ENCODE measurements at places on chromosomes 6 and 20.

DNA sequence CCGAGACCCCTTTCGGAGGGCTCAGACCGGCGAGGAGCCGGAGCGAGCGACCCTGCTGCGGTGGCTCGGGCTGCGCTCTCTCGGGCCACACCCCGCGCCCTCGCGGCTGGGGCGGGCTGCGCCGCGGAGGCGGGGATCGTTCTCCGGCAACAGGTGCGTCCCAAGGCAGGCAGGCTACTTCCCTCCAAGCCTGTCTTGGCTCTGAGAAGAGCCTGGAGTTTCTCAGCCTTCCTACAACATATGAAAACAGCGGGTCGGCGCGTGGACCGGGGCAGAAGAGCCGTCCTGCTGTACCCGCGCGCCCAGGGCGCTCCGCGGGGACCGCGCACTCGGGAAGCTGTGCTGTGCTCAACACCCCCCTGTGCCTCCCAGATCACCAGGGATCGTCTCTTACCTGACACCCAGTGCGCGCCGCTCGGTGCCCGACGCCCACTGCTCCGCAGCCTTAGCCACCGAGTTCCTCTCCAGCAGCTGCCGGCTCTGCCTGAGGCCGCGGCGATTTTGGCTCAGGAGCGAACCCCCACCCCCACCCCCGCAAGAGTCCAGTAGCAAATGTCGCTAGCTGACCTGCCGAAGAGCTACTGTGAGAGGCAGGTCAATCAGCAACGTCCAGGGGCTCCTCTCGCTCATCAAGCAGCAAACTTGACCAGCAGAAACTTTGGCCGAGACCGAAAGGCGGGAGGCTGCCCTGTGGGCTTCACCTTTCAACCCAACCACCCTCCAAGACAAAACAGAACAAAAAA, 3.7 kb upstream of the OLIG3 start:
- no peak for DNase-seq

GRCh38 chr20:47253872-47254271, 102.6 kb downstream of the ZMYND8 start:
- DNase-seq = no peak

DNA sequence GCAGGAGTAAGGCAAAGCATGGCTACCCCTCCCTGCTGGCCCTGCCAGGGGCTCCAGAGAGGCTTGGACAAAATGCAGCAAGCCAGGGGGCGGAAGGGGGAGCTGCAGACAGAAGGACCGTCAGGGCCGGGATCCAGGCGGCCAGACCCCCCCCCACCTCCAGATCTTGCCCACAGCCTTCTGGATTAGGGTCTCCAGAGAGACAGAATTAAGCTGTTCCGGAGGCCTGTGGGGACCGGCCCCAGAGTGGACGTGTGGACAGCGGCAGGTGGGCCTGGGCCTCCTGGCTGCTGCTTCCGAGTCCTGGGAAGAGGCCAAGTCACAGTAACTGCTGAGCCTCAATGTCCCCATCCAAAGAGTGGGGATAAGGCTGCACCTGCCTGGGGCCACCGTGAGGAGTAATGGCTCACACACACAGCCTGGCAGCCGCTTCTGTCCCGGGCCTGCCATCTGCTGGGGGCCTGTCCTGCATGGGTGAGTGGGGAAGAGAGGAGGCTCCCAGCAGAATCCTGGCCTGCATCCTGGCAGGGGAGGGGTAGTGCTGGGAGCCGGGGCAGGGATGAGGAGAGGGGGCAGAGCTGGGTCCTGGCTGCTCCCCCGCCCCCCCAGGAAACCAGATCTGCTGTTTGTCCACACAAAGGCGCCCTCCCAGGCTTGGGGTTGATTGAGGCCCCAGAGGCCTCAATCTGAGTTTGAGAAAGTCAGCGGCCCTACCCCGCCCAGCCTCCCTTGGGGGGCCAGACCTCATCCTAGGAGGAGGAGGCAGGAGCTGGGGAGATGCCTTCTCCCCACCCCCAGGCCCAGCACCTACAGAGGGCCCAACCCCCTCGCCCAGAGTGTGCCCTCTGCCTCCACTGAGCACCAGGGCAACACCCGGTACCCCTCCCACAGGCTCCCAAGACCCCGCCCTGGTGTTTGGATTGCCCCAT, 3.9 kb downstream of the LAMA5 start:
- DNase-seq = no peak

- no peak for DNase-seq
Observed at GRCh38 chr6:134732763-134733162, 217.1 kb downstream of the ALDH8A1 start.

GRCh38 chr6:157380458-157380778, 572 bp upstream of the ZDHHC14 start:
- DNase-seq = no peak
